ENCODE measurements at places on chromosomes 2 and 18. TPM values are rescaled to one million over a fixed set of nuclear protein-coding genes. Genes with fewer than 3 reads are reported as not detected.

- DNase-seq, result peak; percentile 56
Observed at GRCh38 chr2:191318037-191318728, 73.0 kb downstream of the MYO1B start.

DNA sequence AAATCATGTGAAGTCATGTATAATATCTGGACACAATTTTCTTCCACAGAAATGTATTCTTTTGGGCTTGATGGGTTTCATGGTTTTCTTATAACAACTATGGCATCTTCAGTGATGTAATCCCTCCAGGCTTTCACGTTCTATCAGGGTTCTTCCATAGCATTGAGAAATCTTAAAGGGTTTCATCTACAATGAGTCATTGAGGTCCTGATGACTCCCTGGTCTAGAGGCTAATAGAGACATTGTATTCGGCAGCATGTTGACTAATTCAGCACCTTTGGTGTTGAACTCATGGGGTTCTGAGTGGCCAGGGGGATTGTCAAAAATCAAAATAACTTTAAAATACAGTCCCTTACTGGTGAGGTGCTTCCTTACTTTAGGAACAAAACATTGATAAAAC is 614.0 kb upstream of the CRIM1 start:
- no peak for DNase-seq

- DNase-seq, result no peak
Observed at GRCh38 chr2:2638547-2639220, 307.6 kb upstream of the MYT1L start.

DNA sequence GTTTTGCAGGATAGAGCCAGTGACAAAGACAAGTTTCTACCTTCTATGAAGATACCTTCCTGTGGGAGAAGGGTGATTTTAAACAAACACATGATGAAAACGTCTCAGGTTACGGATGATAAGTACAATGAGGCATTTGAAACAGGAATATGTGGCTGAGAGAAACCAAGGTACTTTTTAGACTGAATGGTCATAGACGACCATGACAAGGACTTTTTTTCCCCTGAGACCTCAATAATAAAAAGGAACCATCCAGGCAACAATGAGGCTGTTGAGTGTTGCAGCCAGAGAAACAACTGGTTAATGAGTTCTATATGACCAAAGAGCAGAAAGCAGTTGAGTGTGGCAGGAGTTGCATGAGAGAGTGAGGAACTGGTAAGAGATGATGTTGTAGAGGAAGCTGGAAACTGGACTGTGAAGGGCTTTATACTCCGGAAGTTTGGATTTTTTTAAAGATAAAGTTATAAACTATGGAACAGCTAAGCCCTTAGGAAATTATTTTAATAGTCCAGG is 306.1 kb upstream of the CYRIA start:
- no peak for DNase-seq

DNA sequence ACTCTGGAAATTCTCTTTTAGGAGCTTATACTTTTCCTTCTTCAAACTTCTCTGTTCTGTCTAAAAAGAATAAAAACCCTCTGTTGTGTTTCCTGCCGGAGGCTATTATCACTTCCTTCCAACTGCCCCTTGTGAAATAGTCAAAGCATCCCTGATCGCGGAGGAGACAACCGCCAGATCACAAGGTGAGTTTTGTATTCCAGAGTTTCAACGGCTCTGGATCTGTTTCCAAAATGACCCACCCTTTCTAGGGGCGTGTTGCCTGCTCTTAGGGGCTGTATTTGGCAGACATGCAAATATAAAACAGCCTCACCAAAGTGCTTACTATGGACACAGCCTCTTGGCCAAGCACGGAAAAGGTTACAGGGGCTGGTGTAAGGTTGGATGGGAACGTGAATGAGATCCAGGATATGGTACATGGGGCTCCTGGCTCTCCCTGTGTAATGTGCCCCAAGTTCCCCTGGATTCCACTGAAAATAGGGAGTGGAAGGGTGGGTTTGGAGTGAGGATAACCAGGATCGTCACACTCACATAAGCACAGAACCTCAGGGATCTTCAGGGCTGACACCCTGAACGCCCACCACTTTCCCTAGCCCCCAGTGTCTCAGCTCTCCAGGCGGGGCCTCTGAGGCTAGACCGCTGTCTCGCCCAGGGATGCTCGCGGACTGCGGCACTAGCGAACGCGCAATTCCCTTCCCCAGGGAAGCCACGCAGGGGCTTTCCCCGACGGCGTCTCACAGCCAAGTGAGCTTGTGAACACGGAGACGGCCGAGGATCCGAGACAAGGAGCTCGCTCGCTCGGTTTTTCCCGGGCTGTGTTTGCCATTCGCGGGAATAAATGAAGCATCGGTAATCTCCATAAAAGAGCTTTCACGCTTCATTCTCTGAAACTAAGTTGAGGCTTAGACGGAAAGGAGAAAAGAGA is 14.4 kb downstream of the EN1 start:
- DNase-seq, result no peak

GRCh38 chr2:72747344-72747743 is 78.5 kb downstream of the EXOC6B start:
- no peak for DNase-seq

DNA sequence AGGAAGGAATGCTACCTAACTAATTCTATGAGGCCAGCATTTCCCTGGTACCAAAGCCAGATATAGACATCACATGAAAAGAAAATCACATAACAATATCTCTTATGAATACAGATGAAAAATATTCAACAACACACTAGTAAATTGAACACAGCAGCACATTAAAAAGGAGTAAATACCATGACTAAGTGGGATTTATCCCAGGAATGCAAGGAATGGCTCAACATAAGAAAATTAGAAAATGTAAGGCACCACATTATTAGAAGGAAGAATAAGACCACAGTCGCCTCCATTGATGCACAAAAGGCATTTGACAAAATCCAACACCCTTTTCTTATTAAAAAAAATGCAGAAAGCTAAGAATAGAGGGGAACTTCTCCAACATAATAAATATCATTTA is 133.9 kb downstream of the TTC32 start:
- no peak for DNase-seq

DNA sequence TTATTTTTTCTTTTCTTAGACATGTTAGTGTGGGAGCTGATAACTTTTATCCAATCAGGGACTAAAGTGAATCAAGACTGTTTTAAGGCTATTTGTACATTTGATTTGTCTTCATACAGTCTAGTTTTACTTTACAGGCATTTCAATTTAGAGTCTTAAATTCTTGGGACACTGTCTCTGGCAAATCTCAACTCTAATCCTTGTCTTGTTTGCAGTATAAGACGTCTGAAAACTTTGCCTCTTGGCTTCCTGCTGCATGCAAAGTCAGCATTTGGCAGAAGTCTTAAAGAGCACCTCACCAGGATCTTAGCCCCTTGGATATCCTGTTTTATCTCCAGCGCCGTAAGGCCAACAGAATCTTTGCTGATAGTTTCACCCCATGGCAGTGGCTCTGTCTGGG is 30.3 kb downstream of the SPOPL start:
- DNase-seq, result no peak

DNA sequence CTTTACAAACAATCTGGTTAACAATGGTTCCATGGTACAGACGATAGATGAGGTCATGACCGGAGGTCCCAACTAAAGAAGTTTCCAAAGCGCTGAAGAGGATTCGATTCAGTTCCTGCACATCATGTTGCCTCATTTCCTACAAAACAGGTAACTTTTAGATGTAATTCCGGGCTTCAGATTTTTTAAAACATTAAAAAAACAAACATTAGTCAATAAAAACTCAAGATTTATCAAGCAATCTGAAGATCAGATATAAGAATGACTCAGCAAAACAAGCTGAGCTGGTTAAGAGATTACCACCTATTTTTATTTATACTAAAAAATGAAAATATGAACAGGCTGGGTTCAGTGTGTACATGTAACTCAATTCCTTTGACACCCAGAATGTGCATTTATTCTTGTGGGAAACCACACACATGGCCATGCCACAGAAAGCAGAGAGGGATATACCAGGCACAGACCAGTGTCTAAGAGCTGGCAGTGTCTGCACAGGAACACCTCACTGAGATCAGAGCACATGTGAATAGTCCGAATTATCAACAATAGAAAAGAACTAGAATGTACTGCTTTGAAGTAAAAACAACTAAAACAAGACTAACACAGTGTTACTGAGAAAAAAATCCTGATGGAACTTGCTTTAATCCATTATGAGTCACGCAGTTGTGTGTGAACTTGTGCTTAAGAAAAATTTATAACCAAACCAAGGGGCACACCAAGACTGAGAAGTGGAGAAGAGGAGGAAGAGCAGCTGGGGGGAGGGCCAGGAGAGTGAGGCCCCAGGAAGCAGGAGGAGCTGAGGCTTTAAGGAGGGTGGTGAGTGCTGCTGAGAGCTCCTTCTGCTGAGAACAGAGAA is 9.5 kb downstream of the USP40 start:
- DNase-seq, result no peak

DNA sequence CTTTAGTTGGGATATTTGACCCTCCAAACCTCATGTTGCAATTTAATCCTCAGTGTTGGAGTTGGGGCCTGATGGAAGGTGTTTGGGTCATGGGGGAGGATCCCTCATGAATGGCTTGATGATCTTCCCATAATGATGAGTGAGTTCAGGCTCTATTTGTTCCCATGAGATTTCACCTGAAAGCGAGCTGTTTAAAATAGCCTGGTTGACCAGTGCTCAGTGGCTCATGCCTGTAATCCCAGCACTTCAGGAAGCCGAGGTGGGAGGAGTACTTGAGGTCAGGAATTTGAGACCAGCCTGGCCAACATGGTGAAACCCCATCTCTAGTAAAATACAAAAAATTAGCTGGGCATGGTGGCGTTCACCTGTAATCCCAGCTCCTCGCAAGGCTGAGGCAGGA is 14.9 kb upstream of the PSME4 start:
- no peak for DNase-seq

DNA sequence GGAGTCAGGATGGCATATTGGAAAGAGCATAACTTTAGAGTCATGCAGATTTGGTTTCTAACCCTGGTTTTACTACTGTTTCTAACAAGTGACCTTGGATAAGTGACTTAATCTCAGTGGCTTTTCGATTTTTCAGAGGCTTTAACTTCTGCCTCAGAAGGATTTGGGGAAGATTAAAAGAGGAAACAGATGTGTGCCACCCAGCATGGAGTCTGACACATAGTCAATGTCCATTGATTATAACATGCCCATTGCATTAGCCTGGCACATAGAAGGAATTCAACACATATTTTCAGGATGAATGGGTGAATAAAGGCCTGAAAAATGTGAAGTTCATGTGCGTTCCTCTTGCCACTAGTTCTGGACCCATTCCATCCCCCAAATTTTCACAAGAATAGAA is 438.2 kb downstream of the EPHA4 start:
- DNase-seq, result no peak

- peak; percentile 69 for DNase-seq
Observed at GRCh38 chr2:43018179-43019024, 208.0 kb downstream of the ZFP36L2 start.

DNA sequence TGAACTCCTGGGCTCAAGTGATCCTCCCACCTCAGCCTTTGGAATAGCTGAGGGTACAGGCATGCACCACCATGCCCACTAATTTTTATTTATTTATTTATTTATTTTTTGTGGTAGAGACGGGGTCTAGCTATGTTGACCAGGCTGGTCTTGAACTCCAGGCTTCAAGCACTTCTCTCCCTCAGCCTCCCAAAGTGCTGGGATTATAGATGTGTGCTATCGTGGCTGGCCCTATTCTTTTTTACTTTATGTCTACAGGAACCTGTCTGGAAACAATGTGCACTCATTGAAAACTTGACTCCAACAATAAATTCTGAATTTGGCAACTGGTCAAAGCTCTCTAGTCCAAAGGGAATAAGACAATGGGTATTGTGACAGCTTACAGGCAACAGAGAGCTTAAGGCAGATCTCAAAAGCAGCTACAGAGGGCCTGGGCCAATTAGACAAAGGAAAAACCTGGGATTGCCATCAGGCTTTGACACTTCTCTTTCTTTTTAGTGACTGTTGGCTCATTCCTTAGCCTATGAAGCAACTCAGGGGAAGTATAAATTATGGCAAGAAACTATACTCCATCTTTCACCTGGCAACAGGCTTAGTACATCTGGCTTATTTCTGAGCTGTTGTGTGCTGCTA is 55.1 kb upstream of the RAPGEF4 start:
- no peak for DNase-seq

DNA sequence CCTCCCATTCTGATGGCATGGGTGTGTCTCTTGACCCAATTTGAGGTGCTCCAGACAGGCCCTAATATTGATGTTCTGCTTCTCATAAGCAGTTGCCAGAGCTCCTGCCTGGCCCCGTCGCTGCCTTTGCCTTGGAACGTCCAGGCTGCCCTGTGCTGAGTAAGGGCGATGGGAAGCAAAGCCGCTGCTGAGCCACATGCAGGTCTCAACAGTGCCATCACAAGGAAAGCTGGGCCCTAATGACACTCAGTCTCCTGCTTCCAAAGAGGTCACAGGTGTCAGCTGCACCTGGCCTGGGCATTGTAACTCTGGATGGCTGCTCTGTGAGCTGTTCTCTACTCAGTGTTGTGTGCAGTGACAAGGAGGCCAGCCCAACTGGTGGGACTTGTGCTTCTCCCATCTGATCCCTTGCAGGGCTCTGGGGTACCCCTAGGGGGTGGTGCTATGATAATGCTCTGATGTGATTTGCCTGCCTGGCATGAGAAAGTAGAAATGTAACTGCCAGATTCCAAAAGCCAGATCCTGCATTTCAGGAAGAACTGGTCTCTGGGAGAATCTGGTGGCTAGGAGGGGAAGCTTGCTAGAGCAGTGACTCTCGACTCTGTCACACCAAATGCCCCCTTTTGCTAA is 8.7 kb downstream of the TTC39C start:
- no peak for DNase-seq

DNA sequence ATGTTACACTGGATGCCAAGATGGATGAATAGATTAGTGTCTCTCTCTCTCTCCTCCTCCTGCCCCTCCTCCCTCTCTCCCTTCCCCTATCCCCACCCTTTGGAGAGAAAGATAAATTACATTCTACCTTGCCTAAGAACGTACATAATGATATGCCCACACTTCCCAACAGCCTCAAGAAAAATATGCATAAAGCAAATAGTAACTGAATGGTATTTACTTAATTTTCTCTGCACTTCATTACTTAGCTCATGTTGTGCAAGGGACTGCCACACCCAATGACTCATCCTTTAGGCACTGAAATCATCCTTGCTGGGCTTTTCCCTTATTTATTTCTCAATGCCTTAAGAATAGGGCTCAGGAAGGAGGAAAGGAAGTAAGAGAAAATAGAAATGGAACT is 137.3 kb upstream of the PID1 start:
- DNase-seq, result no peak

SP5 gene
- 2.1 TPM for total RNA-seq

D2HGDH gene
- total RNA-seq, result 52.2 TPM

GALNT1 gene
- total RNA-seq, result 118 TPM

GALNT3 gene
- total RNA-seq, result 82.8 TPM

PRSS56 gene
- total RNA-seq, result not detected

CXCR4 gene
- total RNA-seq, result 3.9 TPM

IL36RN gene
- not detected for total RNA-seq

Data from mucosa of descending colon (tissue), 3 donors.